NCI-H1417 treated with DMSO at 0.1 percent for 48 hours (cell line): ENCODE measurements at places on chromosomes 3 and 15.

DNA sequence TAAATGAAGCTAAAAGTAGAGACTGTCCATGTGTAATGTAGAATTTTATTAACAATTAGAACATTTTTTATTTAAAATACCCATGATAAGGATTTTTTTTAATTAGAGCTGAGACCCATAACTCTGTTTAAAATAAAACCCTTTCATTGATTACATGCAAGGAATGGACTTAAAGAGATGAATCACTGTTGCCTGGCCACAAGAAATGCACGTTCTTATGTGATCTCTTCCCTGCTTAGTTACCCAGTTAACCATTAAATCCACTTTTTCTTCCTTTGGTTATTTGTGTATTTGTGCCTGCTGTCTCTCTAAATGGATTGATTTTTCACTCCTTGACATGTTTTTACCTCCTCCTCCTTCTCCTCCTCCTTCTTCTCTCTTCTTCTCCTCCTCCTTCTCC lies 83.3 kb upstream of the SLITRK3 start:
- DNase-seq, result no peak

DNA sequence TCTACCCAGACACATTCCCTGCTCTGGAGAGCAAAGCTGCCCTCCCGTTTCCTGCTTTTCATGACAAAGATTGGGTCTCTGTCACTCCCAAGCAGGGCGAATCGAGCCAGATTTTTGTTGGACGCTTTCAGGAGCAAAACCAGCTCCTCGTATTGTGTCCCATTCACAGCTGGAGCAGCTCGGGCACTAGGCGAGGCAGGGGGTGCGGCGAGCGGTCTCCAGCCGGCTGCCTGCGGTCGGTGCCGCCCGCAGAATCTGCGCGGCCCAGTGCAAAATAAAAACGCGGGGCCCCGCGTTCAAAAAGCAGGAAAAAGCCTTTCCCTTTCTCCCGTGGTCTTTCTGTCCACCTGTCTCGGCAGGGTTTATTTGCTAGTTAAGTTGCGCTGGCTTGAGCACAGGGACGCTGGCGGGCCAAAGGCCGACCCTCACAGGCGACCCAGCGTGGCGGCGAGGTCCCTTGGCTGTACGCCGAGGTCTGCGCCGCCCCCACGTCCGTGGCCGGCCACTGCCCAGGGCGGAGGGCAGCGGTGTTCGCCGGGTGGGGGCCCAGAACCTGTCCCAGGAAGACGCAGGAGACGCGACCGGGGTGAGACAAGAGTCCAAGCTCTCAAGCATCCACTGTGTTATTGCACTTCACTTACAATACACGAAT lies 71.2 kb downstream of the CYP19A1 start:
- no peak for DNase-seq

GRCh38 chr3:141102372-141102771 lies 51.2 kb downstream of the SPSB4 start:
- DNase-seq, result no peak

DNA sequence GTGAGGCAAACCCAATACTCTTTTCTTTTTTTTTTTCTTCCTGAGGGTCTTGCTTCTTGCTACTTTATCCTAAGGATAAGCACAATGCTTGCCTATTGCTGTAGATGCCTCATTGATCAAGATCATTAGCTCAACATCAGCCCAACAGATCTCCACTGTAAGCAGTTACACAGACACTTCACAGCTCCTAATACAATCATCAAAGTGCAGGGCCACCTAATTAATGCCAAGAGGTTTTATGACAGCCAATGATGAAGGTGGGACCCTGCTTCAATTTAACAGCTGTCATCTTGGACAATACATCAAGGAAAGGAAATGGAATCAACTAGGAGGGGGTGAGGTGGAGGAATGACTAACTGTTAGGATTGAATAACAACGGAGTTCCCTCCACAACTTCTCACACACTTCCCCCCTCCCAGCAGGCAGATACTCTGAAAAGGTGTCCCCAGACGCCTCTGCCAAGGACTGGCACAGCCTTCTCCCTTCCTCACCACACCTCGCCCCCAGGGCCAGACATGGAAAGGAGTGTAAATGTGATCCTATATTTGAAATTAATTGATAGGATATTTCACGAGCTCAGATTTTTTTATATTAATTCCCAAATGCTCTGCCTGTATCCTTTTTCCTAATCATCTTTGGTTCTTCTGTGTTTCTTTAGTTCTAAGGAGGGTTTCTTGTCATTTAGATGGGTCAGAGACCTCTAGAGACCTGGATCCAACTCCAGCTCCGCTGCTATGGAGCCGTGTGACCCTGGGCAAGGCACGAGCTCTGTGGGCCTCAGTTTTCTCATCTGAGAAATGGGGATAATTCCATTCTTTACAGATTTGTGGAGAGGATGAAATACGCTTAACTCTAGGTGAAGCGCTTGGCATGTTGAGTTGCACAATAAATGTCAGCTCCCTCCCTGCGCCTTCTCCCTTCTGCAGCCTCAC lies 1.2 kb downstream of the DCLK3 start:
- DNase-seq, result no peak

GRCh38 chr15:76577879-76578512 lies 241.4 kb downstream of the ISL2 start:
- no peak for DNase-seq
